Stromal cell of bone marrow (primary cell): ENCODE measurements at places on chromosomes 11 and 22.

GRCh38 chr11:75443043-75443442, 10.0 kb upstream of the KLHL35 start:
- DNase-seq: no peak

DNA sequence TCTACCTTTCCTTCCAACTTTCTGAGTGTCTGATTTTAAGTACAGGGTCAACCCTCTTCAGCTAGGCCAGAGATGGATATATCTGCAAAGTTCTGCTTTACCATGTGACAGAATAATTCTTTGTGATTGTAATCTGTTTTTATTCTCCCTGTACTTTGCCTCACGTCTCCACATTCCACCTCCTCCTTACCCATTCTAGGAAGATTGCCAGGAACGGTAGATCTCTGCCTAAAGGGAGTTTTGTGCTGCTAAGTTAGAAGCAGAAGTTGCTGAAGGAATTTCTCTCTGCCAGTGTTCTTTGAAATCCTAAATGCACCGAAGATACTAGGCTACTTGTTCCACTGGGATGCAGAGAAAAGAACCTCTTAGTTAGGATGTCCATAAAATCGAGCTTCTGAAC, 20.7 kb upstream of the FAM181B start:
- no peak for DNase-seq

DNA sequence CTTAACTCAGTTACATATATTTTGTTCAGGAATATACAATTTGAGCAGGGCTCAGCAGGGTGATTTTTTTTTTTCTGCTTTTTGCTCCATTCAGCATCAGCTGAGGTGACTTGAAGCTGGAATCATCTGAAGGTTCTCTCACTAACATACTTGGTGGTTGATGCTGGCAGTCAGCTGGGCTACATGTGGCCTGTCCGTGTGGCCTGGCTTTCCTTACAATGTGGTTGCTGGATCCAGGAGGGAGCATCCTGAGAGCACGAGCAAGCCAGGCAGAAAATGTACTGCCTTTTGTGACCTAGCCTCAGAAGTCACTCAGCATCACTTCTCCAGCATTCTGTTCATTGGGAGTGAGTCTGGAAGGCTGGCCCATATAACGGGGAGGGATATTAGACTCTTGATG, 151.6 kb upstream of the E2F8 start:
- no peak for DNase-seq

GRCh38 chr22:22992474-22992873, 77.8 kb upstream of the GNAZ start:
- DNase-seq: no peak

GRCh38 chr11:125569915-125570621, 791 bp downstream of the EI24 start:
- DNase-seq: no peak
